ENCODE measurements at places on chromosomes 13 and 19.
A peak's percentile ranks its signal among the peaks of the same experiment; 100 is the strongest.

GRCh38 chr13:89937420-89937819, 1410.1 kb upstream of the MIR17HG start:
- no peak for DNase-seq

DNA sequence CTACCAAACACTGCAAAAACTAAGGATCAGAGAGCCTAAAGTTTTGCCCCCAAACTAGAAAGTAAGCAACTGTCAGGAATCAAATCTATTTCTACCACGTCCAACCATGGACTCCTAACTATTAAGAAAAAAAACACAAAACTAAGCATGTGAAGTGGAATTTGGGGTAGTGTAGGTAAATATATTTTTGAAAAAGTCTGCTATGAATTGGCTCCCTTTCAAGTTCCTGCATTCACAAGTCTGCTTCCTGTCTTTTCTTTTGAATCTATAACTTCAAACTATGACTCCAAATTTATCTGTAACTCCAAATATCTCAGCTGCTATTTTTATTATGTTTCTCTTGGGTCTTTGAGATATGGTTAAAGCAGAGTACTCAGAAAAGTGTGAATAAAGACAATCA, 47.0 kb downstream of the PCDH9 start:
- no peak for DNase-seq

DNA sequence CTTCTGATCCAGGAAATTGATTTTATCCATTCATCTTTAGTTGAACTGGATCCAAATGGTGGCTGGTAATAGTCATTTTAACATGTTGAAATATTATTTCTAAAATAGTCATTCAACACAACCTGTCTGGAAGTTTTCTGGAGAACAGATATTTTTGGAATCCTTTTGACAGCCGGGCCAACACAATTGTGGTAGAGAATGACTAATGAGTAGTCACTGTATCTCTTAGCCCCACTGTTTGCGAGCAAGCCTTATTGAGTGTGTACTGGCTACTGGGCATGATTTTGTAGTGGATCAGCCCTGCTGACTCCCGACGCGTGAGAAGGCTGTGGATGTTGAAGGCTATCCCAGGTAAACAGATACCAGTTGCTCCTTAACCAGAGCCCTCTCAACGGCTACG, 383.4 kb downstream of the ZNF536 start:
- no peak for DNase-seq

- no peak for DNase-seq
Observed at GRCh38 chr13:33509642-33510229, 224.2 kb upstream of the STARD13 start.

GRCh38 chr13:48648446-48648845, 5.3 kb upstream of the CYSLTR2 start:
- no peak for DNase-seq

- DNase-seq, result peak; percentile 6
Observed at GRCh38 chr13:91313581-91313980, 33.9 kb upstream of the MIR17HG start.

- DNase-seq, result no peak
Observed at GRCh38 chr13:34862311-34862710, 79.8 kb upstream of the NBEA start.

DNA sequence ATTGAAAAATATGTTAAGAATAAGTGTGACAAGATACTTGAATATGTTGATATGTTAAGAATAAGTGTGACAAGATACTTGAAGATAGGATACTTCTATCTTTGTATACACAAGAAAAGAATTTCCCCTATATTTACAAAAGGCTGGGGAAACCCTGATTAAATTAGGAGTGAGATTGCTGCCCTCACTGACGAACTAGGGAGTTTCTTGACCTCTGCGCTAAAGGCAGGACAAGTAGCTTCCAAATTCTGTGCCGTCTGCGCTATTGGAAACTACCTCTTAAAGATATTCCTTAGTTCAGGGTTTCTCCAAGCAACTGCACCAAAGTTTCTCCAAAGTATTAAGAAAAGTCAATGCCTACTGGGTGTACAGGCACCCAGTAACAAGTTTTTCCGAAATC, 730 bp downstream of the ZNF260 start:
- DNase-seq, result no peak

- DNase-seq, result no peak
Observed at GRCh38 chr13:110036060-110036459, 249.7 kb upstream of the IRS2 start.

DNA sequence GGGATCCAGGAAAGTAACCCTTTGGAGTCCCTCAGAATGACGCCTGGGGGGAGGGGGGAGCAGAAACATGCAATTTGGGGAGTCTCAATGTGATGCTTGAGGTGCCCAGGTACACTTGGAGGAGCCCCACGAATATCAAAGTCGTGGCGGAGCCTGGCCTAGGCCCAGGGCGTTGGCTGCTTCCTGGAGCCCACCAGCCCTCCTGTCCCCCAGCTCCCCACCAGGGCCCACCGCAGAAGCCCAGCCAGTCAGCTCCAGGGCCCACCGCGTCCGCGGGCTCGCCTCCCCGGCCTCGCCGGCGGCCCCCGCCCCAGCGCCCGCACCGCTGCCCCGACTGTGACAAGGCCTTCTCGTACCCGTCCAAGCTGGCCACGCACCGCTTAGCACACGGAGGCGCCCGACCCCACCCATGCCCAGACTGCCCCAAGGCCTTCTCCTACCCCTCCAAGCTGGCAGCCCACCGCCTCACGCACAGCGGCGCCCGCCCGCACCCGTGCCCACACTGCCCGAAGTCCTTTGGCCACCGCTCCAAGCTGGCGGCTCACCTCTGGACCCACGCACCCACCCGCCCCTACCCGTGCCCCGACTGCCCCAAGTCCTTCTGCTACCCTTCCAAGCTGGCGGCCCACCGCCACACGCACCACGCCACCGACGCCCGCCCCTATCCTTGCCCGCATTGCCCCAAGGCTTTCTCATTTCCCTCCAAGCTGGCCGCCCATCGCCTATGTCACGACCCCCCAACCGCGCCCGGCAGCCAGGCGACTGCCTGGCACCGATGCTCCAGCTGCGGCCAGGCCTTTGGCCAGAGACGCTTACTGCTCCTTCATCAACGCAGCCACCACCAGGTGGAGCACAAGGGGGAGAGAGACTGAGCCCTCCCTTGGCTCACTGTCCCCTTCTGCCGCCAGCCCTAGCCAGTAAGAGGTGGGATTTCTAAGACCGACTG, 2.1 kb downstream of the ZNF575 start:
- DNase-seq, result peak; percentile 17

DNA sequence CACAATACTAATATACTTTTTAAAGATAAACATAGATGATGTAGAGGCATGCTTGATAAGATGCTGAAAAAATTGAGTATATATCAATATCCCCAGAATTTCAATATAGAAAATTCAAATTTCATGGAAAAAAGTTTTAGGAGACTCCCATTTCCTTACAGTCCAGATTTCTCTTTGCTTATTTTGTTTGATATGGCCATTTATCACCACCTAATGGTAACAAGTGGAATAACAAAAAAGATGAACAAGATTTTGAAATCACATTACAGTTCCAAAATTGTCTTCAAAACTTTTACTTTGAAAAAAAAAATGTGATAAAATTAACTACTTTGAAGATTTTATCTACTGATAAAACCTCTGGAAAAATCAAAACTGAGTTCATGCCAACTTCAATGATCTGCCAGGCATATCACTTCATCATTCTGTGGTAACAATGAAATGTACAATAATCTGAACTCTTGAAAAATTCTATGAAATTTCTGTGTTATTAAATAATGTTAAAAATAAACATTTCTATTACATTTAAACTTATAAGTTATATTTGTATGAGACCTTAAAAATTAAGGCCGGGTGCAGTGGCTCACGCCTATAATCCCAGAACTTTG, 17.5 kb downstream of the MIPEP start:
- DNase-seq, result no peak

- no peak for DNase-seq
Observed at GRCh38 chr13:20461860-20462532, 63.7 kb downstream of the CRYL1 start.

DNA sequence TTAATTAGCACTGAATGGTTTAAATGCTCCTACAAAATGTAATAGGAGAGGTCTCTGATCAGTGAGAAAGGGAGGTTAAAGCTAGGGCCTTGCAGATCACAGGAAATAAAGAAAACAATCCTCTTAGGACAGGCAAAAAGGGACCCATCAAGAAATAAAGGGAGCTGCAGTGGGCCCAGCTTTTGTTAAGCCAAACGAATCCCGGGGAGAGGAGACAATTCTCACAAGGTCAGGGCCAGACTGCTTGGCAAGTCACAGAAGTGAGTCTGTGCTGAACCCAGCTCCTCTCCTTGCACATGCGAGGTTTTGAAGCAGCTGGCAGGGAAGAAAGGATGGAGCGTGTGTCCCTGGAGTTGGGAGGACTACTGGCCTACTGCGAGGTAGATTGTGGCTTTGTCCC, 285.8 kb downstream of the COG6 start:
- no peak for DNase-seq

DNA sequence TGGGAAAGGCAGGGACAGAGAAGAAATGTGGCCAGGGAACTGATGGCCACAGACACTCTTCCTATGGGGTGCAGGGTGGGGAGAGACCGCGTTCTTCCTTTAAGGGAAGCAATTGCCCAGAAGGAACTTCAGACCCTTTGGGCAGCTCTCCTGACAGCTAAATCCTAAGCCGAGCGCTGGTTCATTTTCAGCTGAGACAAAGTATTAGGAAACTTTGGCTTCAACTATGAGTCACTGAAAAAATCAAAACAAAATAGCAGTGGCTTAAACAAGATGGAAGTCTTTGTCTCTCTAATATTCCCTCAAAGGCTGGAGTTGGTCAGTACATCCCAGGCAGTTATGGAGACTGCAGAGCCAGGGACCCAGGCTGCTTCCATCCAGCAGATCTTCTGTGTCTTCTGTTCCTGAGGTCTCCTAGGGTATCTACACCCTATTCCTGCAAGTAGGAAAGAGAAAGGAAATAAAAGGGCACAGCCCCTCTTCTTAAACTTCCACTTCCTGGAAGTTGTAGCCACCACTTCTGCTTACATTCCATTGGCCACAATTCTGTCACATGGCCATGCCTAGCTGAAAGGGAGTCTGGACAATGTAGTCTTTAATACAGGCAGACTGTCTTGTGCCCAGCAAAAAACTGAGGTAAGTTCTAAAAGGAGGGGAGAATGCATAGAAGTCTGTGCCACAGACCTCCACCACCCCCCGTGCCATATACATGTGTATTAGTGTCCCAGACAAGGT, 163.5 kb downstream of the KATNAL1 start:
- DNase-seq, result peak; percentile 70

DNA sequence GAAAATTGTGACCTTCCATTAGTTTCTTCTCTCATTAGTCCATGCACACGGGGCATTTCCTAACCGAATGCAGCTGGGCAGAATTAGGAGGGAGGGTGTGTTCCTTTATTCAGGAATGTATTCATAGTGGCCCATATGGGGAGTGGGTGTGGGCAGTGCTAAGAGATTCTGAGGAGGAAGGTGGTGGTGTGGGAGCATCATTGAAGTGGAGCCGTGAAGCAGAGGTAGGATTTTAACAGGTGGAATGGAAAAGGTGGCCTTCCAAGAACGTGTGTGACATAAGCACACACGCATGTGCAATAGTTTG, 134.2 kb downstream of the MTUS2 start:
- DNase-seq, result no peak

DNA sequence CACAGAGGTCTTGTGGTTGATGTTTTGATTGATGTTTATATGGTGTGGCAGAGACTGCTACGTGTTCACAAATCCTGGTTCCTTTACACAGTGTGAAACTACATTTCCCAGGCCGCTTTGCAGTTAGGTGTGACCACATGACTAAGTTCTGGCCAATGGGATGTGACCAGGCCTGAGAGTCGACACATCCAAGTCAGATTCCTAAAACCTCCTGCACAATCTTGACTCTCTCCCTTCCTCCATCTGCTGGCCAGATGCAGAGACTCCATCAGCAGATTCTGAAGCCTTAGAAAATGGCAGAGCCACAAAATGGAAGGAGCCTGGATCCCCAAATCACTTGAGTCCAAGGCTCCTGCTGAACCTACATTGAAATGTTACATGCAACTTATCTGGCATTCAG, 12.6 kb downstream of the CD37 start:
- DNase-seq, result peak; percentile 36

GRCh38 chr13:25881136-25881926, 170.5 kb downstream of the SHISA2 start:
- no peak for DNase-seq

GRCh38 chr13:110354123-110354627, 47.1 kb downstream of the COL4A2 start:
- no peak for DNase-seq

GRCh38 chr19:11452620-11453310, 17.3 kb downstream of the PRKCSH start:
- no peak for DNase-seq

GRCh38 chr19:38726761-38727301, 17.4 kb downstream of the CAPN12 start:
- no peak for DNase-seq

GRCh38 chr13:76992548-76993001, 694 bp downstream of the CLN5 start:
- peak; percentile 21 for DNase-seq

DNA sequence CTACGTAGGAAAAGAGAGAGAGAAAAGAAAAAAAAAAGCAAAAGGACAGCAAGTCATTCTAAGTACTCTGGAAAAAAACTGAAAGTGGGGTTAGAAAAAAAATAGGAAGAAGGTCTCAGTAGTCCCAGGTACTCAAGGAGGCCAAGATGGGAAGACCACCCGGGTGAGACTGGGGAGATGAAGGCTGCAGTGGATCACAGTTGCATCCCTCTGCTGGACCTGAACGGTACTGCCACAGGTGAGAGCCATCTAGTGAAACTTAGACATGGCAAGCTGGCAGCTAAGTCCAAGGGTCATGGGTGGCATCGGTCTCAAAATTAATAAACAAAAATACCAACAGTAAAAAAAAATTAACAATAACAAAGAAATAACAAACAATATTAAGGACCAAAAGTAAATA, 41.0 kb upstream of the ZNF91 start:
- DNase-seq, result no peak

- DNase-seq, result no peak
Observed at GRCh38 chr13:112056284-112056727, 10.6 kb upstream of the SOX1 start.

DNA sequence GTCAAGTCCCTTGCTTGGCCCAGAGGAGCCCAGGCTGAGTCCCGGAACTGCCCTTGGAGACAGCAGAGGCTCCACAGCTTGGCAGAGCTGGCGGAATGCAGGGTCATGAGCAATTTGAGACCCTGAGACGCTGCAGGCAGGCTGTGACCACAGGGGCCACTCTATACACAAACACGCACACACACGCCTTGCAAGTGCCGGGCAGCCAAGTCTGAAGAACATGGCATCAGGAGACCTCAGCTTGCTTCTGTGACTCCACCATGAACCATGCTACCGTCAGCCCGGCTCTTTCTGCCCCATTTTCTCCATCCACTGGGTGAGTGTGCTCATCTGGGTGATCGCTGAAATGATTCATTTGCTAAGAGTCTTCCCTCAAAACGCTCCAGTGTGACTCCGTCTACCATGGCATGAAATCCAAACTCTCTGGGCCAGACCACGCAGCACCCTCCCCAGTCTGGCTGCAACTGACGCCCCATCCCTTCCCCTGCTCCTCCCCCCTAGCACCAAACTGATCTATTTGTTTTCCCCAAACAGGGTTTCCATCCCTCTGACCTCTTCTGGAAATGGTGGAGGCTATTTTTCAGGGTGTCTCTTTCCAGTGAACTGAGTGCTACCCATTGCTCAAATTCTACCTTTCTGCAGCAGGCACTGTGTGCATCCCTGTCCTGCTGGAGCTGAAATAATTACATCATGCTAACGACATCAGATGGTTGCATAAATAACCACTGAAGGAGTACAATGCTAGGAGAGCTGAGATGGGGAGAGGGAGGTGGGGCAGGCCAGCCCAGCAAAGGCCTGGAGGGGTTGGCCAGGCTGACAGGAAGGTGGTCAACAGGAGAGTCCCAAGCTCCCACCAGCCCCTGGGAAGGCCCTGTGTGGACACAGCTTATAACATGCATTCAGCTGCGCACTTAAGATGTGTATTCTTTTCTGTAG, 3.1 kb downstream of the CARS2 start:
- no peak for DNase-seq

Measured in activated CD4-positive, alpha-beta T cell treated with anti-CD3 and anti-CD28 coated beads, Interleukin-2, Interleukin-6, amounts not matched to agents 100 ng/mL and 50 ng/mL, durations not matched to agents 16 hours and 8 hours (primary cell).